Hypothalamus (tissue), 51 donors: ENCODE measurements at places on chromosomes 4 and X.

DNA sequence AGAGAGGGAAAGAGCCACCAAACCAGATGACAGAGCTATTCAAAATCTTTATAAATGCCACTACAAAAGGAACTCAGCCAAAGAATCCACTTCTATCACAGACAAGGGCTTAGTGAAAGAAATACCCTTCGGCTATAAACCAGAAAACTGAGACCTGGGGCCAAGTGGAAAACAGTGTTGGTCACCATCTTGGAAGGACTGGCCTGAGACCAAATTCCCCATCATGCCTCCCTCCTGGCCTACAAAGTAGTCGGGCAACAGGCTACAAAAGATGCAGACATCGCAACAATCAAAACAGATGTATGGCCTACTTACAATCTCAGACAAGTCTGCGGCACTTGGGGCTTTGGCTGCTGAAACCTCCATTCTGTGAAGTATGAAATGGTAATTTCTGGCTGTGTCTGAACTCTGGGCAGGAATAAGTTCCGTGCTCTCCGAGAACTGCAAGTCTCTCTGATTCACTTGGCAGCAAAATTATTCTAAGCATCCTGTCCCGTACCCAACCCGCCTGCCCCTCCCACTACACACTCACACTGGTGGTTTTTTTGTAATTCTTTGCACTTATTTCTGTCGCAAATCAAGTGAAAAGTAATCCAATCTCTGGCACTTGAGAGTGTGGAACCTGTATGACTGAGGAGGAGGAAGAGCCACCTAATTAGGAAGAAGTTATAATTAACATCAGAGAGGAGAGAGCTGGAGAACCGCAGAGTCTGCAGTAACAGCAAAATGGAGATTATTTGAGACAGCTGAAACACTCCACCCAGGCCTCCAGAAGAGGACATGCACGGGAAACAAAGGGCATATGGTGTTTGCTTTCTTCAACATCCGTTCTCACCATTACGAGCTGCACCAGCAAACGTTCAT lies 87.8 kb downstream of the SH3KBP1 start:
- DNase-seq = no peak

GRCh38 chrX:54430519-54430918 lies 9.7 kb upstream of the TSR2 start:
- DNase-seq = no peak

DNA sequence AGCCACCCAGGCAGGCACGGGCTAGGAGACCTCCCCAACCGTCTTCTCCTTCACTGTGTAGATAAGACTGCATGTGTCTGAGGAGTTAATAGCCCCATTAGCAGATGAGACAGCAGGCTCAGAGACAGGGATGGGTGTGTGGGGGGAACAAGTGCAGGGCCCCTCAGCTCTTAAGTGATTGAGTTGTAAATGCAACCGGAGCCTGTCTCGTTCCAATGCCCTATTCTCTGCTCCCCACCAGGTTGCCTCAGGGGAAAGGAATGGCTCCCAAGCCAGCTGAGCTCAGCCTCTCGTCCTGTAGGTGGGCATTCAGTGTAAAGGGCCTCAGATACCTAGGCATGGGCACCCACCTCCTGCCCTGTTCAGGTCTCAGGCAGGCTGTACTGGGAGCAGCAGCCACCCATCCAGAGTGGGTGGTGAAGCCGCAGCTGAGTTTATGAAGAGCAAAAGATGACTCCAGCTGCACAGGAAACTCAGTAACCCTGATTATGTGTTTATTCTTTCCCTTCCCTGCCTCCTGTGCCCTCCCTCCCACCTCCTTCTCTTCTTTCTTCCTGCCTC lies 87.3 kb downstream of the PJA1 start:
- DNase-seq = no peak

DNA sequence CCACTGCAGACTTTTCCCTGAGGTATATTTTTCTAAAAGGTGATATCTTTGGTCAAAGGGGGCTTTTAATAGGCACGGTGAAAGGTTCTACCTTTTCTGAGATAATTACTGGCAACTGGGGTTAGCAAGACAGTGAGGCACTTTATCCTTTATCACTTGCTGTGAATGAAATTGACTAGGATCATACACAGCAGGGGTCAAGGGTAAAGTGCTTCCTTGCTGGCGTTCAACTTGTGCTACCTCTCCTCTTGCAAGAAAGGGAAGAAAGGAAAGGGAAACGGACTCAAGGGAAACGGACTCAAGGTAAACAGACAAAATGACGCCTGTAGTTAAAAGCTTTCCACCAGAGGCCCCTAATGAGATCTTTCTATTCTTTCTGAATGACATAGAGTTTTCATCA lies 78.6 kb upstream of the RAPGEF2 start:
- no peak for DNase-seq

DNA sequence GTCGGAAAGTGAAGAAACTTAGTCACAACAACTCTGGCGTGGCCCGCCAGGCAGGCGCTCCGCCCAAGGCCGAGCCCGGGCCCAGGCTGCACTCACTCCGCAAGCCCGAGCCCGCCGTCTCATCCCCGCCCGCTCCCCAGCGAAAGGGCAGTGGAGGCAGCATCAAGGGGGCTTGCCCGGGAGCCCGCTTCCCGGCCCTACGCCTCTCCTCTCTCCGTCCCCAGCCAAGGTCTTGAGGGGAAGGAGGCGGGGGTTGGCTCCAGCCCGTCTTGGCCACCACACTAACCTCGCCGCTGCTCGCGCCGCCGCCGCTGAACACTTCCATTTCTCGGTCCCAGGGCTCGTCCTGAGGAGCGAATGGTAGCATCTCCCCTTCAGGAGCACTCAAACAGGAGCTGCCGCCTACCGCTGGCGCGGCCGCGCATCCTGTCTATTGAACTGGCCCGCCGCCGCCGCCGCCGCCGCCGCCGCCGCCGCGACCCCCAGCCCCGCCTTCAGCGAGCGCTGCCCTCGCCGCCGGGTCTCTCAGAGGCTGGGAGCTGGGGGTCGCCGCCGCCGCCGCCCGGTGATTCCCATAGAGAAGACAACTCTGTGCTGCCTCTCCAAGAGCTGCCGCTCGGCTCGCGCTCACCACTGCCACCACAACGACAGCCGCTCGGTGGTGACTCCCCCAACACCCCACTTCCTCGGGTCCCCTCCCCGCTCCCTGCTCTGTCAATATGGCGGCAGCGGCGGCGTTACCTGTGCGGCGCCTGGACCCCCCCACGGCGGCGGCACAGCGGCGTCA lies at the start of gene RPS6KA6:
RPS6KA6 (minus strand) TSS at position 667 of the 787 bp plus-strand sequence; CDS start at position 367, 300 bp downstream.
- DNase-seq = peak; percentile 50
